Inflammatory macrophage (primary cell): ENCODE measurements at places on chromosomes 6 and 20.

DNA sequence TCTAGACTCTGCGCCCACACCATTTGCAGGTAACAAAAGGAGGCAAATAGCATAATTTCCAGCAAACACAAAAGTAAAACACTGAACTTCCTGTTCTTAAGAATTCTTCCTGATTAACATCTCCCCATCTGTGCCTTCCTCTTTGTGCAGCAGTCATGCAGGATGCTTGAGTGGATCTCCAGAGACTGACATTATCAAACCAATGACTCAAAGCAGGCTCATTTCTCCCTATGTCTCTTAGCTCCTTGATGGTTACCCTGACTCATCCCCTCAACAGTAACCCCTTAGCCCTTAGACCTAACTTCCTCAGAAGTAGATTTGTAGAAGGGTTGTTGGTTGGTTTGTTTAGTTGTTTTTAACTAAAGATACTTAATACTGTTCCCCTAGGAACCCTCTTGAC lies 137.0 kb upstream of the RIN2 start:
- DNase-seq = peak; percentile 57

DNA sequence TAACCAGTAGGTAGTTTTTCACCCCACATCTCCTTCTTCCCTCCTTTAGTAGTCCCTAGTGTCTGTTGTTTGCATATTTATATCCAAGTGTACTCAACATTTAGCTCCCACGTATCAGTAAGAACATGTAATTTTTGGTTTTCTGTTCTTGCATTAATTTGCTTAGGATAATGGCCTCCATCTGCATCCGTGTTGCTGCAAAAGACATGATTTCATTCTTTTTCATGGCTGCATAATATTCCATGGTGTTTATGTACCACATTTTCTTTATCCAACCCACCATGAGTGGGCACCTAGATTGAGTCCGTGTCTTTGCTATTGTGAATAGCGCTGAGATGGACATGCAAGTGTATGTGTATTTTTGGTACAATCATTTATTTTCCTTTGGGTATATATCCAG lies 306.8 kb downstream of the NKAIN2 start:
- DNase-seq = no peak

GRCh38 chr20:23200914-23201313 lies 114.8 kb upstream of the CD93 start:
- DNase-seq = no peak

DNA sequence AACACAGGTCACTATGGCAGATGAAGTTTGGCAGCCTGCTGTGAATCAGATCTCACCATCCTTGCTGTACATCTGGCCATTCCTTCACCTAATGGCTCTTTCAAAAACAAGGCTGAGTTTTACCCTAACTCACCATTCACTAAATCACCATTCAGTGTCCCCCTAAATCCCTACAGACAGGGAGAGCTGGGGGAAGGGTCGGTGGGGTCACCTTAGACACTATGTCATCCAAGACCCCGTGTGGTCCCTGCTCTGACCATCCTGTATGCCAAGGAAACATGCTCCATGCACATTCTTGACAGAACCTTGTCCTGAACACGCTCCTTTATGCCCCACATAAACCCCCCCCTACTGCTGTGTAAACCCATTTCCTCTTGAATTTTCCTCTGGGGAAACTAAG lies 31.8 kb upstream of the IL17A start:
- DNase-seq = no peak

DNA sequence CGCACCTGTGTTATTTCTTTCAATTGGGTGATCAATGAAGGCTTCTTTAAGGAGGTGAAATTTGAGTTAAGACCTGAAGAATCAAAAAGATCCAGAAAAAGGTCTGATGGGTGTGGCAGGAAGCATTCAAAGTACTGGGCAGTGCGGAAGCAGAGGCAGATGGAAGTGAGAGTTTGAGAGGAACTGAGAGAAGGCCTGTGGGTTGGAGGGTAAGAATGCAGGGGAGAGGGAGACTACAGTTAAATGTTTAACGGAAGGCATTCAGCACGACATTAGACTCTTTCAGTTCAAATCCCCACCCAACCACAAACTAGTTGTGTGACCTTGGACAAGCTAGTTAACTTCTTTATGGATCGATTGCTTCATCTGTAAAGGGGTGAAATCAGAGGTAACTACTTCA lies 50.5 kb upstream of the GCM1 start:
- peak; percentile 60 for DNase-seq

DNA sequence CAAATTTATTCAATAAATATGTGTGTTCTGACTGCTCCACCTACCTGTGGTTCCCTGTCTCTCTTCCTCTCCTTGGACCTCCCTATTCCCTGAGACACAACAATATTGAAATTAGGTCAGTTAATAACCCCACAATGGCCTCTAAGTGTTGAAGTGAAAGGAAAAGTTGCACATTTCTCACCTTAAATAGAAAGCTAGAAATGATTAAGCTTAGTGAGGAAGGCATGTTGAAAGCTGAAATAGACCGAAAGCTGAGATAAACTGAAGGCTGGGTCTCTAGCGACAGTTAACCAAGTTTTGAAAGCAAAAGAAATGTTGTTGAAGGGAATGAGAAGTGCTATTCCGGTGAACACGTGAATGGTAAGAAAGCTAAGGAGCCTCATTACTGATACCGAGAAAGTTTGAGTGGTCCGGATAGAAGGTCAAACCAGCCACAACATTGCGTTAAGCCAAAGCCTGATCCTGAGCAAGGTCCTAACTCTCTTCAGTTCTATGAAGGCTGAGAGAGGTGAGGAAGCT lies 34.1 kb downstream of the UST start:
- no peak for DNase-seq
